H54 (cell line): ENCODE measurements at places on chromosomes 5 and 9.

DNA sequence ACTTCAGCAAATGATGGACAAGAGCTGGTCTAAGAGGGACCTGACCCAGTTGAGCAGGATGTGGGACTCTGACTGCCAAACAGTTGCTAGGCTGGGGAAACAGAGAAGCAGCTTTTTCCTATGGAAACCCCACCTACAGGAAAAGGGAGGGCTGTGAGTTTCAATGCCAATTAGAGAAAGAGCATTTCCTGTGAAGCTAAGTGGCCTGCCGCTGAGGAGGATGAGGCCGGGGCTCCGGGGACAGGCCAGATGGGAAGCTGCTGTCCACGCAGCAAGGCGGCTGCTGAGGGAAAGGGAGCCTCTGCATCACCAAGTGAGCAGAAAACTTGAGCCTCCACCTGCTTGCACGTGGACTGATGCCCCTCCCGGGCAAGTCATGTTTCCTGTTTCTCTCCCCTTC lies at the start of gene PCDH12:
Gene PCDH12, minus strand, starts transcription at position 90 of the 400 bp plus-strand sequence. CDS start 351 bp downstream, outside the sequence.
- no peak for DNase-seq

DNA sequence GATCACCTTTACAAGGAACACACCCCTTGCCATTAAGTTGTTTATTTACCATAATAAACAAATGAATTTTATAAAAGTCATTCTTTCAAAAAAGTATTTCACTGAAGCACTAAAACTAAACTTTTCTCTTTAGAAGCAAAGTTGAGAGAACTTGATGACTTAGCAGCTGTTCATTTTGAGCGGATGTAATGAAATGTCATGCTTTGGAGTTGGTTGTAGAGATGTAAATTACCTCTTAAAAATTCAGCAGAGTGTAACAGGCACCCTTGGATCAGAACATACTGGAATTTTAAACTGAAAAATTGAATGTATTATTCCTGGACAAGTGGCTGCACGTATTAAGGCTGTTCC lies 617.2 kb downstream of the PDE4D start:
- no peak for DNase-seq

DNA sequence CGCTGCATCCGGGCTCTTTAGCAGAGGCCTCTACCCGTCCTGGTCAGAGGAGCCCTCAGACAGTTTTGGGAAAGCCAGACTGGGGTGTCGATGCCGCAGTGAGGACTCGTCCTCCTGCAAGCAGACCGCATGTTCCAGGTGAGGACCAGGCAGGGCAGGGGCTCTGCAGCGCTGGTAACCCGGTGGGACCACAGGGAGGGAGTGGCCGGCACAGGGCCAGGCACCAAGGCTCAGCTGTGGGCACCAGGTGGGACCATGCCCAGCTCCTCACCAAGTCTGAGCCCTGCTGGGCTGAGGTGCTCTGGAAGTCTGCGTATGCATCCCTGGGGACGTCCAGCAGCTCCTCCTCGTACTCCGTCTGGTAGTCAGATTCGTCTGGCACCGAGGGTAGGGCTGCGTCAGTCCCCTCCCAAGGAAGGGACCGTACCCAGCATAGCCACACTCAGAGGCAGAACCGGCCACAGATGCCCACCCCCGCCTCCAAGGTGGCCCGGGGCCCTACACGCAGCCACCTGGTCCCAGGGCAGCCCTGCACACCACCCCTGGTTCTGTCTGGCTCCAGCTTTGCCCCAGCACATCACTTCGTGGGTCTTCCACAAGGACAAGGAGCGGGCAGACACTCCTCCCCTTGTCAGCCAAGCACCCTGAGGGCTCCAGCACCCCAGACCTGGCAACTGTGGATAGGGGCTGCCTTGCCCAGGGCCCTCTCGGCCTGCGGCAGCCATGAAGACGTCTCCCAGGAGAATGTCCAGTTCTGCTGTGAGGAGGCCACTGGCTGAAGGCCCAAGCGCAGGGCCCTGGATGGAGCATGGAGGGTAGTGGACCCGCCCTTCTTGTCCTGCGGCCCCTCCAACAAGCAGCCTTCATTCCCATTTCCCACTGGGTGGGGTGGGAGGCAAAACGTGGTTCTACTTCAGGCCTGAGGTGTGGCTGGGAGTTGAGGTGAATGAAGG lies 1.5 kb upstream of the NSMF start:
- DNase-seq = no peak

DNA sequence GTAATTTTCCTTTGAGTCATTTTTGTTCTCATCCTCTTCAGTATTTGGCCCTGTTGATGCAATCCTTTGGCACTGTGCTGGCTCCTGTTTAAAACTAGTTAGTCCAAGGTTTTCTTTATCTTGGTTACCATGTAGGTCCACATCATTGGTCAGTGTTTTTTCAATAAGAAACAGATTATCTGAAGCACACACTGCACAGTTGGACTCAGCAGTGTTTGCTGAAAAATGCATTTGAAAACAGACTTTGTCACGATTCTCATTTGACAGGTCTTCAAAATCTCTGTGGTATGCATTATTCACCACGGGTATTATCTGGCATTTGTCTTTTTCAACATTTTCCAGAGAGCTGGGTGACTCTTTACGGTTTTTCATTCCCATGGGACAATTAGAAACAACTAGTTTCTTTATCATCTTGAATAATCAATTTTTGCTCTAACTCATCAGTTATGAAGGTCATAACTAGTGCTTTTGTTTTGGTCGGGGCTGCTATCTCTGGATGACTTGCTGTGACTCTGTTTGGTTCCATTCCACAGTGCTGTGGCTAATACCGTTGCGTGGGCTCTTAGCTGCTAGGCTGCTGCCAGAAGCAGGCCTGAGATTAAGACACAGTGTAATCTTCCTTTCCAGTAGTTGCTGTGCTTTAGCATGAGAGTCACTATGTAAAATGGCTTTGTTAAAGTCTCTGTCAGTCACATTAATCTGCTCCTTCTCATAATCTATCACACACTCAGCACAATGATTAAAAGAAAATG lies 36.2 kb downstream of the NUDT12 start:
- no peak for DNase-seq
